ENCODE measurements at places on chromosomes 11 and 22.

GRCh38 chr11:32701616-32702015 is 92.8 kb downstream of the CCDC73 start:
- DNase-seq = no peak

GRCh38 chr11:86608251-86608799 is 64.1 kb downstream of the ME3 start:
- DNase-seq = peak; percentile 64

DNA sequence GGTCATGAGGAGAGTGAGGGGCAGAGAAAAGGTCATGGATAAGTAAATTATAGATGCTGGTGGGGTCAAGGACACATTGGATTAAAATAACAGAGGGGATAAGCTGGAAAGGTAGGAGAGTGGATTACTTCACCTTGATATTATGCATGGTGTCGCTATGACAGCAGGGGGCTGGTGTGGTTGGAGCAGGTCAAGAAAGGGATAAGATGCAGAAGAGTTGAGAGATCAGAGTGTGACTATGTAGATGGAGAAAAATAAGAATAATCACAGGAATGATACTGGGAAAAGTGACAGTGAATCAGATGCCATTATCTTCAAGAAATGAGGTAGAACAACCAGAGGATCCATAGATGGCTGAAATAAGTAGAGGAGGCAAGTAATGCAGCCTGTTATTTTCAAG is 29.4 kb upstream of the AMOTL1 start:
- no peak for DNase-seq

DNA sequence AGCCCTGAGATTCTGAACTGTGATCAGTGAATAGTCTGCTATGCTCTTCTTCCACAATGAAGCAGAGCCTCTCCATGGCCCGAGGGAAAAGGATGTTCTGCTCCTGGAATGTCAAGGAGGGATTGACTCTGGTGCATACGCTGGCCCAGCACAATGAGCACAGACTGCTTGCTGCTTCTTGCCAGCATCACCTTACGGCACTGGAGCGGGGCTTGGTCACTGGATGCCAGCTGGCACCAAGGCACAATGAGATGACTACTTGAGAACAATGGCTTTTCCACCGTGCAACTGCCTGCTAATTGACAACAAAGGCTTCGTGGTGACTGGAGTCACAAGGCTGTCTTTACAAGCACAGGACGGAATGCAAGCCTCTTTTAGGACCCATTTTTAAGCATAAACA is 139.2 kb downstream of the DSCAML1 start:
- DNase-seq = no peak

DNA sequence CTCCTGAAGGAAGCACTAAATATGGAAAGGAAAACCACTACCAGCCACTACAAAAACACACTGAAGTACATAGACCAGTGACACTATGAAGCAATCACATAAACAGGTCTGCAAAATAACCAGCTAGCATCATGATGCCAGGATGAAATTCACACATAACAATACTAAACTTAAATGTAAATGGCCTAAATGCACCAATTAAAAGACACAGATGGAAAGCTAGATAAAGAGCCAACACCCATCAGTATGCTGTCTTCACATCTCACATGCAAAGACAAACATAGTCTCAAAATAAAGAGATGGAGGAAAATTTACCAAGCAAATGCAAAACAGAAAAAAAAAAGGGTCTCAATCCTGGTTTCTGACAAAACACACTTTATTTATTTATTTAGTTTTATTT is 171.7 kb downstream of the TTC28 start:
- DNase-seq = no peak

DNA sequence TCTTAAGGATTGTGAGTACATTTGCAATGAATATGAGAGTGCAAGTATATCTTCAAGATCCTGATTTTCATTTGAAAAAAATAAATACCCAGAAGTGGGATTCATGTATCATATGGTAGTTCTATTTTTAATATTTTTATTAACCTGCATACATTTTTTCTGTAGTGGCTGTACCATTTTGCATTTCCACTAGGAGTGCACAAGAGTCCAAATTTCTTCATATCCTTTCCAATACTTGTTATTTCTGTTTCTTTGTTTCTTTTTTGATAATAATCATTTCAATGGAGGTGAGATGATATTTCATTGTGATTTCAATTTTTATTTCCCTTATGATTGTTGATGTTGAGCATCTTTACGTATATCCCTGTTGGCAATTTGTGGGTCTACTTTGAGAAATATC is 759.8 kb upstream of the CNTN5 start:
- no peak for DNase-seq

GRCh38 chr11:1785749-1786413 is 22.2 kb upstream of the CTSD start:
- no peak for DNase-seq

GRCh38 chr11:86442827-86443226 is 68.1 kb downstream of the CCDC81 start:
- peak; percentile 26 for DNase-seq

GRCh38 chr22:27796829-27797519 is 4.6 kb downstream of the MN1 start:
- DNase-seq = no peak

DNA sequence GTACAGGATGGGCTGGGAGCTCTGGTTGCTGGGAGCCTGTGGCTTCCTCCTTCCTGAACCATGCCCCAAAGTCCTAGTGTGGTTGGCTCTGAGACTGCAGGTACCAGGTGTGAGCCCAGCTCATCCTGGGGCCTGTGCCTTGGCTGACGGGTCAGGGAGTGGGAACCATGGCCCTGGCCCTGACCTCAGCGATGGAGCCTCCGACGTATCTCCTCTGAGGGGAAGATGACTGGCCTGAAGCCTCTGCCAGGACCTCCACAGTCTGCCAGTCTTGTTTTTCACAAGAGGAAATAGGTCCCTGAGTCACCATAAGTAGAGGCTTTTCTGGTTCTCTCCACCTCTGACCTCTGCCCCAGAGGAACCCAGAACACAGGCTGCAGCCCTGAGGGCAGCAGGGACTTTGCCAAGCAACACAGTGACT is 3.4 kb downstream of the RCE1 start:
- DNase-seq = no peak

GRCh38 chr22:49076300-49077035 is 751.2 kb downstream of the BRD1 start:
- DNase-seq = no peak

DNA sequence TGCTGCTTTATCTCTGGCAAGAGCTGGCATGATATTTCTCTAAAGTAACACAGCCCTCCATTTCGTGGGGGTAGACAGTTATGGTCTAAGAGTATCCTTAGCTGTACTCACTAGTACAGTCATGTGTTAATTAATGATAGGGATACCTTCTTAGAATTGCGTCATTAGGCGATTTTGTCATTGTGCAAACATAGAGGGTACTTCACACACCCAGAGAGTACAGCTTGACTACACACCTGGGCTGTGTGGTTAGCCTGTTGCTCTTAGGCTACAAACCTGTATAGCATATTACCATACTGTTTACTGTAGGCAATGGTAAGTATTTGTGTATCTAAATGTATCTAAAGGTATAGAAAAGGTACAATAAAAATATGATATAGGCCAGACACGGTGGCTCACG is 17.0 kb downstream of the XRCC6 start:
- no peak for DNase-seq

- no peak for DNase-seq
Observed at GRCh38 chr22:48021991-48022401, 1259.5 kb downstream of the TBC1D22A start.

DNA sequence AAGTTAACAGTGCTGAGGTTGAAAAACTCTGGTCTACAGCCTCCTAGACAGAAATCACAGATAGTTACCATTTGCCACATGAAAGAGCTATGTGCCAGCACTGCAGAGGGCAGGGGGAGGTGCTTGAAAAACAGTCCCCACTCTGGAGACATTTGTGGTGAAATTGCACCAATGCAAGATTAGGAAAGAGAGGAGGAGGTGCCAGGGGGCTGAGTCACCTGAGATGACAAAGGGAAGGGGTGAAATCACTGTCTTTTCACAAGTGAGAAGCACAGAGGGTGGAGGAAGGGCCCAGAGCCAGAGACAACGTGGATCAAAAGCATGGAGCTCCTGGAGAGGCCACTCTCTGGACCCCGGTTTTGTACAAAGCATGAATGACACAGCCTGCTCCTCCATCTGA is 196.3 kb downstream of the BUD13 start:
- DNase-seq = no peak

GRCh38 chr11:117716521-117717440 is 80.2 kb downstream of the DSCAML1 start:
- DNase-seq = no peak

GRCh38 chr11:44687388-44687787 is 39.4 kb upstream of the TSPAN18 start:
- DNase-seq = no peak

GRCh38 chr11:72720047-72720446 is 32.2 kb downstream of the ARAP1 start:
- DNase-seq = no peak

DNA sequence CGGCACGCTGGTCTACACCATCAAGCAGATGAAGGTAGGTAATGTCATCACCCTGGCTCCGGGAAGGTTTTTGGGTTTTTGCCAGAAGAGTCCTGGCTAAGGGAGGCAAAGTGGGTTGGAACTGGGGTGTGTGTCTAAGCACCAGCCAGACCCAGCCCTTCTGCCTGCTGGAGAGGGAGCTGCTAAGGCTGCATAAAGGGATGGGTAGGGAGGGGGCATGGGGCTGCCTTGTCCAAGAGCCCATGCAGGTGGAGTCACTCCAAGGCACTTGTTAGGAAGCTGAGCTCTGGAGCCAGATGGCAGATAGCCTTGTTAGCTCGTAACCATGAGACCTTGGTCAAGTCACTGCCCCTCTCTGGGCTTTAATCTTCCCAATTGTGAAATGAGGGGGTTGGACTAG is 48.0 kb downstream of the TIMP3 start:
- no peak for DNase-seq

GRCh38 chr22:19548964-19549363 is 24.8 kb upstream of the CLDN5 start:
- no peak for DNase-seq

- no peak for DNase-seq
Observed at GRCh38 chr11:20844630-20845029, 175.2 kb downstream of the NELL1 start.

DNA sequence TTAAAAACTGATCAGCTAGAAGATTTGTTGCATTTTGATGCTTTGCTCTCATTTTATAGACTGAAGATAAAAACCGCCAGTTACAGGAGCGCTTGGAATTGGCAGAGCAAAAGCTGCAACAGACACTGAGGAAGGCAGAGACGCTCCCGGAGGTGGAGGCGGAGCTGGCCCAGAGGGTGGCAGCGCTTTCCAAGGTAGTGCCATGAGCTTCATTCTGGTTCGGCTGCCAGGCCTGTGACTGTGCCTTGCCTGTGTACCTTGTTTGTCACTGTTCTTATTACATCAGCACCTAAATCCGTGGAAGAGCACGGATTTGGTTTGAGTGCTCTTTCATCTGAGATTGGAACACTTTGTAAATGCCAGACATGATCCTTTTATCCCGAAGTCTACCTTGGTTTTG is 61.4 kb downstream of the PPFIA1 start:
- DNase-seq = no peak

GRCh38 chr11:32830413-32830738 is 649 bp downstream of the PRRG4 start:
- no peak for DNase-seq

DNA sequence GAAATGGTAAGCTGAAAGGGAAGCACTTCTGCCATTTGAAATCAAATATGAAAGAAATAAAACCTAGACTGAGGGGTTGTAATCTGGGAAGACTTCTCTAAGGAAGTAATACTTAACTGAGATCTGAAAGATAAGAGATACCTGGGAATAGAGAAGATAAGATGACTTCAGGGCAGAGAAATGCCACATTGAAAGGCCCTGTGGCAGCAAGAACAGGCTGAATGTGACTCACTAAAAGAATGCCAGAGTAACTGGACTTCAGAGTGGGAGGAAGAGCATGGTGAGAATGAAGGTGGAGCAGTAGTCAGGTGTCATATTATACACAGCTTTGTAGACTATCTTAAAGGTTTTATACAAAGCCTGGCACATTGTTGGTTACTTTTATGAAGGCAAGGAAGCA is 17.6 kb downstream of the CALCA start:
- DNase-seq = no peak

DNA sequence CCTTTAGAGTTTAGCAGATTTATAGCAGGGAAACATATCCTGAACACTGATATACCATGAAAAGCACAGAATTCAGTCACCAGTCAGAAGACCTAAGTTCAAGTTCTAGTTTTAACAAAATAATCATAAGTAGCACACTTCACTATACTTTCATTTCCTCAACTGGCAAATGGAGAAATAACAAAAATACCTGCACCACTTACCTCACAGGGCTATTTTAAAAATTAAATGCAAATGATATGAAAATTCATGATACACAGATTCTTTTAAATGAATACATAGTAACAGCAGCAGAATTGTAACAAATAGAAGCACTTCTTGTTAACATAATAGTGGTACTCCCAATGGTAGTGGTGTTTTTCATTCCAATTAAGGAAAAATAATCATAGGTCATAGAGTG is 139.0 kb downstream of the FCHSD2 start:
- DNase-seq = no peak

DNA sequence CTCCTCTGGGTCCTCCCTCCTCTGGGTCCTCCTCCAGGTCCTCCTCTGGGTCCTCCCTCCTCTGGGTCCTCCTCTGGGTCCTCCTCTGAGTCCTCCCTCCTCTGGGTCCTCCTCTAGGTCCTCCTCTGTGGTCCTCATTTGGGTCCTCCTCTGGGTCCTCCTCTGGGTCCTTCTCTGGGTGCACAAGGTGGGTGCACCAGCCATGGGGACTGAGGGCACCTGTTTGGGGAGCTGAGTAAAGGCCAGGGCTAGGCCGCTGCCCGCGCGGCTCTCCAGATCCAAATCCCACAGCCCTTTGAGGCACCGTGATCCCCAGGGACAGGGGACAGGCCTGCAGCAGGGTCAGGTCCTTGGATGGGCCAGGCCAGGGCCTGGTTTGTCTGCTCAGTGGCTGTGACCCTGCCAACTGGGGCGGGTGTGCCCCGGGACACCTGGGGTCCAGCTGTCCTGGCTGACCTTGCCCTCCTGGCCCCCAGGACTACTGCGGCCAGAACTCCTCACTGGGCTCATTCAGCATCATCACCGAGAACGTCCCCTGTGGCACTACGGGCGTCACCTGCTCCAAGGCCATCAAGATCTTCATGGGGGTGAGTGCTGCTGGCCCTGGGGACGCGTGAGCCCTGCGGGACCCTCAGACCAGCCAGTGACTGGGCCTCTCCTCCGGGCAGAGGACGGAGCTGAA is 12.7 kb downstream of the MUC2 start:
- no peak for DNase-seq

DNA sequence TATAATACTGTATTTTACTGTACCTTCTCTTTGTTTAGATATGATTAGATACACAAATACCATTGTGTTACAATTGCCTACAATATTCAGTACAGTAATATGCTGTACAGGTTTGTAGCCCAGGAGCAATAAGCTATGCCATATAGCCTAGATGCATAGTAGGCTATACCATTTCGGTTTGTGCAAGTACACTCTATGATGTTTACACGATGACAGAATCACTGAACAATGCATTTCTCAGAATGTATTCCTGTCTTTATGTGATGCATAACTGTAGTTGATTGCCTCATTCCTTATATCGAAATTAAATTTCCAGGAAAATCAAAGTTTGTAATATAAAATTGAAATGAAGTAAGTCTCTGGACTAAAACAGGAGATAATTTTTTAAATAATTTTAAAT is 49.3 kb upstream of the OR5P2 start:
- DNase-seq = no peak

Data from AG20443 (cell line).